ENCODE measurements at places on chromosomes 16 and 17.
A peak's percentile ranks its signal among the peaks of the same experiment; 100 is the strongest.

GRCh38 chr17:68036304-68037147, 991 bp downstream of the KPNA2 start:
- DNase-seq = no peak

DNA sequence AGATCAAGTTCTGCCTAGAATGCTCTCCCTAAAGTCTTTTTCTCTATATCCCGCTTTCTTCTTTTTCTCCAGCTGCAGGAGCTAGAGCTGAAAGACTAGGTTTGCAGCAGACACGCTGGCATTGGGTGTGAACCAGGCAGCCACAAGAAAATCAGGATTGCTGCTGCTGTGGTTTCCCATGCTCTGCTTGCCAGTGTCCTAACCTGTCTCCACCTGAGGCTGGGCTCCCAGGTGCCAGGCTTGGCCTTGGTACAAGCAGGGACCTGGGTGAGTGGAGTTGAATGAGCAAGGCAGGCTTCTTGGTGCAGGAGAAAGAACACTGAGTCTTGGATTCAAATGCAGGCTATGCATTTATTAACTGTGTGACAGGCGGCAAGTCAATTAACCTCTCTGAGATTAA, 440.3 kb upstream of the MAF start:
- no peak for DNase-seq

DNA sequence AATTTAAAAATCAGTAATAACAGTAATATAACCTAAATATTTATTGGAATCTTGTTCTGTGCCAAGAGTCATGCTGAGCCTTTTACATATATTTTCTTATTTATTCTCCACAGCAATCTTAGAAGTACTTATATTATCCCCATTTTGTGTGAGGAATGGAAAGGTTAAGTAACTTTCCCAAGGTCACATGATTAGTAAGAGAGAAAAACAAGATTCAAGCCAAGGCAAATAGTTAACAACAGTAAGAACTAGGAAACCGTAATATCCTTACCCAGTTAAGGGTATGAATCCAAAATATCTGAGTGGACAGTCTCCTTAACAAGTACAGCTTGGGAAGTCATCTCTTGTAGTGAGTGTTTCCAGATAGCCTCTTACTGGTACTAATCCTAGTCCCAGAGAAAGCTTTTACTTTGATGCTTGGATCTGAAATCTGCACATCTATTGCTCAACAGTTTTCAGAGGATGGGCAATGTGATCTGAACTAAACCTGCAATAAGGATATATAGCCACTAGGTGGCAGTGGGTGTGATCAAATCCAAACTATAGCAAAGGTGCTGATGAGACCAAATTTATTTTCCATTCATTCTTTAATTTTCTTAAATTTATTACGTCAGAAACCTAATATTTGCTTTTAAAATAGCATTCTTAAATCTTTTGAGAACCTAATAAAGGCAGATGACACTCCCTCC, 23.3 kb downstream of the SHISA6 start:
- DNase-seq = no peak

GRCh38 chr17:57035971-57036481, 49.0 kb upstream of the AKAP1 start:
- DNase-seq = no peak

DNA sequence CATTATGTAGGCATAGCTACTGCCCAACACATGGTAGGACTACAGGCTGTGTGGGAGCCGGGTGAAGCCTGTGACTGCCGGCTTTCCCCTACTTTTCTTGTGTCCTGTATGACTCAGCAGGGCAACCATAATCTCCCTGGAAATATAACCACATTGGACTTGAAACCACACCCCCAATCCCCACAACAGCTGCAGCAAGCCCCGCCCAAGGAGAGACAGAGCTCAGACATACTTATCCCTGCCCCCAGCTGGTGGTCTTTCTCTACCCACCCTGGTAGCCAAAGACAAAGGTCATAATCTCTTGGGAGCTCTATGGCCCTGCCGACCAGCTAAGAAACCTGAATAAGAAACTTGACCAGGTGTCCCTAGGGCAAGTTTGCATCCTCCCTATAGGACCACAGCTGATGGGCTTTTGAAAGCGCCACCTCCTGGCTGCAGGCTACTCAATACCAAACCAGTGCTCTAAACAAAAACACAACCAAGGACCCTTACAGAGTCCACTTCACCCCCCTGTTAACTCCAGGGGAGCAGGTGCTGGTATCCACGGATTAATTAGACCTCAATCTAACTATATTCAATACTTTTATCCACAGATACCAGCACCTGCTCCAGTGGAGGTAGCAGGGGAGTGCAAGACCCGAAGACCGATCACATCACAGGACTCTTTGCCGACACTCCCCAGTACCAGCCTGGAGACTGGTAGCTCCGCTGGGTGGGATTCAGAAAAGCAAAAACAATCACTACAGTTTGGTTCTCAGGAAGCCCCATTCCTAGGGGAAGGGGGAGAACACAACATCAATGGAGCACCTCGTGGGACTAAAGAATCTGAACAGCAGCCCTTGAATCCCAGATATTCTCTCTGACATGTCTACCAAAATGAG, 91.2 kb downstream of the IRX5 start:
- DNase-seq = peak; percentile 51

GRCh38 chr16:50037662-50038220, 12.7 kb downstream of the CNEP1R1 start:
- no peak for DNase-seq

DNA sequence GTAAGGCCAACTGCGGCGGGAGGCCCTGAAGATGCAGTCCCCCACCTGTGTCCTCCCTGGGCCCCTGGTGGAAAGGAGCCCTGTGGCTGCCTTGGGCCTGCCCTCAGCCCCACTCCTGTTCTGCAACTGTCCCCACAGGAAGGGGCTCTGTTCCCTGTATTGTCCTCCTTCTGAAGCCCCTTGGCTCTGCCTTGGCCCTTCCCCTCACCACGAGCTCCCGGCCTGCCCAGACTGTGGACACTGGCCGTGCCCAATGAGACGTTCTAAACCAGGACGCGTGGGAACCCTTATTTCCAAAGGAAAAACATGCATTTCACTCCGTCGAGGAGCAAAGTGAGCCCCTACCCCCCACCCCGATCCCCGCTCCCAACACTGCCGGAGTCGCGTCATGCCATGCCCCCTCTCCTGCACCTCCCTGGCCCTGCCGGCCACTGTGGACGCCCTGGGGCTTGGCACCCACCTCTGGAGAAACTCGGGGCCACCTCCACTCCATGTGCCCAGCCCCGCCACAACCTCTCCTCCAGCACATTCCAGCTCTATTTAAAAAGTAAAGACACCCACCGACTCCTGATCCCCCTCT, 13.5 kb upstream of the PNPO start:
- DNase-seq = no peak

DNA sequence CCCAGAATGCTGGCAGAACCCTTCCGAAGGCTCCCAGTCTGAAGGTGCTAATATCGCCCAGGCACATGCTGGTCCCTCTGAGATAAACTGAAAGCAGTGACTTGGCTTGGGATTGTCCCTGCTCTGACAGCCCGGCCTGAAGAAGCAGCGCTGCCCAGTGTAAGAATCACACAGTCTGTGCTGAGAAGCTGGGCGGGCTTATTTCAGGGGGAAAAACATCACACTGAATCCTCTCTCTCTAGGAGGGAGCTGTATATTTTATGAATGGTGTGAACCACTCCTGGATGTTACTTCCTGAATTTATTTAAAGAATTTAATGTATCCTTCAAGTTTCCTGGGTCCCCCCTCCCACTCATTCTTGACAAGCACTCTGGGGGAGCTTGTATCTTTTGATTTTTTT, 36.3 kb downstream of the GAS7 start:
- no peak for DNase-seq

DNA sequence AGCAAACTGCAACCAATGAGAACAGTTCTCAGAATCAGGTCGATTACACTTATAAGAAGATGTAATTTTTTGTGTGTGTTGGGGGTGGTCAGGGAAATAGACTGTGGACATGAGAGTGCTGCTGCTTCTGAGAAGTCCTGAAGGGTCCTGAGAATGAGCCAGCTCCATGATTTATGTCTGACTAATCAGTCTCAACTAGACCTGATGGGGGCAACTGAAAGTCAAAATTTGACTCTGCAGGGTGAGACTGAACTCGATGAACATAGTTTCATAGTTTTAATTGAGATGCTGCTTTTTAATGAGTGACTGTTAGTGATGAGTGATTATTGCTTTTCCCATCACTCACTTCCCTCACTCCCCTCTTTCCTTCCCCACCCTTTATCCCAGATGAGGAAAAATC, 37.3 kb downstream of the SMARCE1 start:
- DNase-seq = no peak

DNA sequence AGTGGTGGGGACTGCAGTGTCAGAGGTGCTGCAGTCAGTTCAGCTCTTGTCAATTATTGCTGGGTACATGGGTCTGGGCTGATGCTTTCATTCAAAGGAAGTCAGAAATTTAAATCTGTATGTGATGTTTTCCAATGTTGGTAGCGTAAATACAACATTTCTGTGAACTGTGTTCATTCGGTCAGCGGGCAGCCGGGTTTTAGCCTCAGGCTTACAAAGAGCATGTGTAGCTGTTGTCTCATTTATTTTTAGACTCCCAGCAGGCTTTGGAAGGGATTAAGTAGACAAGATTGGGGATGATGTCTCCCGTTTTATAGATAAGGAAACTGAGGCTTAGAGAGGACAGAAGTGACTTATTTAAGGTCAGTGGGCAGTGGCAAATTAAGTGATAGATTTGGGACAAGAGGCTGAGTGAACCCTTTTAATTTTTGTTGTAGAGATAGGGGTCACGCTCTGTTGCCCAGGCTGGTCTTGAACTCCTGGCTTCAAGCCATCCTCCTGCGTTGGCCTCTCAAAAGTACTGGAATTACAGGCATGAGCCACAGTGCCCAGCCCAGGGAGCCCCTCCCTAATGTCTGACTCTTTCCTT, 8.1 kb downstream of the AQP8 start:
- DNase-seq = no peak

GRCh38 chr16:59242556-59242955, 508.4 kb upstream of the GOT2 start:
- no peak for DNase-seq

Data from H7 (cell line).